ENCODE measurements at places on chromosomes 2 and 18.

DNA sequence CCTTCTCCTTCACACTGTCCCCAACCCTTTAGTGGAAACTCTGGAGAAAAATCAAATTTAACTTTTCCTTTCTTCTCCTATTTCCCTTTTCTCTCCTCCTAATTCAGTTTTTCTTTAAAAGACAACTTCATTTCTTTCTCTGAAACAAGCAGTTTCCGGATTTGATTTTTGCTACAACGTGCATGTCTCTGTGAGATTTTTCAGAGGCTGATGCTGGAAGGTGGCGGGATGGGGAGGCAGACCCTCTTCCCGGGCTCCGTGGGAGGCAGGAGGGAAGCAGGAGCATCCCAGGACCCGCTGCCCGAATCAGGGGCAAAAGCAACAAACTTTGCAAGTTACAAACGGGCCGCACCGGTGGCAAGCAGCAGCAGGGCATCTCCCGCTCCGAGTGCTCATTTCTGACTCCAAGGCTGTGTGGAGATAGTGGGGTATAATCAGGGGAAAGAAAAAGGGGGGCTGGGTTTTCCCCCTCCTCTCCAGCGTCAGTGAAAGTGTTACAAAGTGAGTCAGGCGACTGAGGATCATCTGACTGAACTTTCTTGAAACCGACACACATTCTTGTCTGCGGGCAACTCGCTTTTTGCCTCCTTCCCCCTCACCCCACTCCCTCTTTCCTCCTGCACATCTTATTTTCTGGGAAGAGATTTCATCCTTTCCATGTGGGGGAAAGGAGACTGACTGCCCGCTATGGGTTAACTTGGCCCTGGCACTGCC is 6.4 kb downstream of the ZEB2 start:
- DNase-seq: no peak

DNA sequence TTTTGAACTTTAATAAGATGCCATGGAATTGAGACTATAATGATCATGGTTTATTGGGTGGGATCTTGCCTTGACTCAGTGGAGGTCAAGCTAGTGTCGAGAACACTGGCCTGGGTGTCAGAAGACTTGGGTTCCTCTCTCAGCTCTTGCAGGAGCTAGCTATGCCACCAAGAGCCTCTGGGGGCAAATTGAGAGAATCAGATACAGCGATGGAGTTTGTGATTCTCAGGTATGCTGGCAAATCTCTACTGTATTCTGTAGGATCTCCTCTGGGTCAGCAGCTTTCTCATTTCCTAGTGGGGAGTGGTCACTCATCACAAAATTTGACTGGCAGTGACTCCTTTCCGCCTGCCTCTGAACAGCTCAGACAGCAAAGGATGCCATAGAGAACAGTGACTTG is 477.0 kb downstream of the RNF144A start:
- no peak for DNase-seq

- no peak for DNase-seq
Measured at GRCh38 chr2:233354500-233354924, 218 bp downstream of the DGKD start.

- DNase-seq: no peak
Measured at GRCh38 chr2:112795774-112796173, 11.5 kb upstream of the IL1A start.

GRCh38 chr18:54532222-54532621 is 58.8 kb upstream of the DYNAP start:
- no peak for DNase-seq

DNA sequence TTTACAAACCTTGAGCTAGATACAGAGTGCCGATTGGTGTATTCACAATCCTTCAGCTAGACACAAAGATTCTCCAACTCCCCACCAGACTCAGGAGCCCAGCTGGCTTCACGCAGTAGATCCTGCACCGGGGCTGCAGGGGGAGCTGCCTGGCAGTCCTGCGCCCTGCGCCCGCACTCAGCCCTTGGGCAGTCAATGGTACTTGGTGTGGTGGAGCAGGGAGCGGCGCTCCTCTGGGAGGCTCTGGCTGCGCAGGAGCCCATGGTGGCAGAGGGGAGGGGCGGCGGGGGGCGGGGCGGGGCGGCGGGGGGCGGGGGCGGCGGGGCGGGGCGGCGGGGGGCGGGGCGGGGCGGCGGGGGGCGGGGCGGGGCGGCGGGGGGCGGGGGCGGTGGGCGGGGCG is 923.4 kb downstream of the SOCS6 start:
- DNase-seq: no peak

DNA sequence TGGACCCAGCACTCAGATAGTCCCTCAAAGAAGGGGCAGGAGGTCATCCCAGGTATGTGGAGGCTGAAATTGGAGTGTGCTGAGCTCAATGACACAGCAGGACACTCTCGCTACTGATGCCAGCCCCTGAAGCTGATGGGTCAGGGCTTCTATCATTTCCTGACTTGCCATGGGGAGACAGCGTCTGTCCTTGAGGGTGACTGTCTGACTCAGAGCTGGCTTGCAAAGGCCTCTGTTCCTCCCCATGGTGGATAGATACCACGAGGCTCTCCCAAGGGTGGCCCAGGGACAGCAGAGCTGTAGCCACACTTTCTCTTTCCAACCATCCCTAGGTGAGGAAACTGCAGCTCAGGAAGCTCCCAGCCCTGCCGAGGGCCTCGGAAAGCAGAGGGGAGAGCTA is 10.8 kb downstream of the ALPG start:
- no peak for DNase-seq

DNA sequence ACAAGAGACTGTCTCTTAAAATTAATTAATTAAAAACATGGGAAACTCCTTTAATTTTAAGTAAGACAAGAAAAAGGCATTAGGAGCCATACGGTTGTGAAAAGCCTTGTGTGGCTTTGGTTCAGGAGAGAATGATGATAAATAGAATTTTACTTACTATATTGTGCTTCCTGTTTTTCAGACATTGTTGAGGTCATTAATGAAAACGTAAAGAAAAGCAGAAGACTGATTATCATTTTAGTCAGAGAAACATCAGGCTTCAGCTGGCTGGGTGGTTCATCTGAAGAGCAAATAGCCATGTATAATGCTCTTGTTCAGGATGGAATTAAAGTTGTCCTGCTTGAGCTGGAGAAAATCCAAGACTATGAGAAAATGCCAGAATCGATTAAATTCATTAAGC is 10.7 kb upstream of the IL1RL2 start:
- no peak for DNase-seq

- DNase-seq: no peak
Measured at GRCh38 chr18:24400587-24400986, 3.0 kb upstream of the OSBPL1A start.

- DNase-seq: no peak
Measured at GRCh38 chr18:24853076-24853475, 392.6 kb downstream of the HRH4 start.

DNA sequence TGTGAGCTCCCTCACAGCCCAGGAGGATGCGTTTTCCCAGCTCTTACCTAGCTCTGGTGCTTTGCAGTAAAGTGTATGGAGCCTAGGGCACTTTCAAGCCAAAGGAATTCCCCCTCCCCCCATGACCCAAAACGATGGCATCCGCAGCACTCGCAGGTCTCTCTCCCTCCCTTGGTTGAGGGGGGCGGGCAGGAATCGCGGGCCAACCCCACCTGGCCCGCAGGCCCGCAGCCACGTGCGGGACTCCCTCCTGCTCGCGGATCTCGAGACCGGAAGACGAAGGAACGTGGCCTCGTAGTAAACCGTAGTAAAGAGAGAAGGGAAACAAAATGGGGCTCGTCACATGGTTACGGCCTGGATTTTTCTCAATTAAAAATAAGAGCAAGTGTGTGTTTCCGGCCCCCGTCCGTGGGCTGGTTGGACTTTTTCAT is 8.5 kb downstream of the IRS1 start:
- DNase-seq: no peak

DNA sequence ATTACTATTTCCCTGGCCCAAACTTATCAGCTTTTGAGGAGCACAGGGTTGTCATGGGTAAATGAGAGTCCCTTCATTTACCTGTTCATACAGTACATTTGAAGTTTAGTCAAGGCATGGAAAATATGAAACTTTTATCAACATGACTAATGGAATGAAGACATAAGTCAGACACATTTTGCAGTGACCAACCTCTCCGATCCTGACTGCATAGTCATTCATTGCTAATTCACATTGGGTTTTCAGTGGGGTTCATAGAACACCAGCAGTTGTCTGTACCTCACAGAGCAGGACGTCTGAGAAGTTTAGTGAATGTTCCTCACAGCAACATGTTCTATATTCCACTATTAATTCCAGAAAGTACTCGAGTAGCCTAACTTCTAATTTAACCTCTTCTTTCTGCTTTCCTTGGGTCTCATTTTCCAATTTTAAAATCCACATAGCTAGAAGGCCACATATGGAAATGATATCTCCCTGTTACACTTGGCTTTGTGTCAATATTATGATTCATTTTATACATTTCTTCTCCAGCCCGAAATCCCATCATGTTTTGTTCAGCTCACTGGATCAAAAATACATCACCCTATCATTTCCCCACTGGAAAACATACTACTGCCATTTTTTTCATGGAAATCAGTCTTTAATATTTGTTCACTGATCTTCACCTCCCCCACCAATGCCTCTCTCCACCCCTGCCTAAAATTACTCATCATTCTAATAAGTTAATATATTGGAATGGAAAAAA is 65.9 kb downstream of the CDH20 start:
- no peak for DNase-seq

DNA sequence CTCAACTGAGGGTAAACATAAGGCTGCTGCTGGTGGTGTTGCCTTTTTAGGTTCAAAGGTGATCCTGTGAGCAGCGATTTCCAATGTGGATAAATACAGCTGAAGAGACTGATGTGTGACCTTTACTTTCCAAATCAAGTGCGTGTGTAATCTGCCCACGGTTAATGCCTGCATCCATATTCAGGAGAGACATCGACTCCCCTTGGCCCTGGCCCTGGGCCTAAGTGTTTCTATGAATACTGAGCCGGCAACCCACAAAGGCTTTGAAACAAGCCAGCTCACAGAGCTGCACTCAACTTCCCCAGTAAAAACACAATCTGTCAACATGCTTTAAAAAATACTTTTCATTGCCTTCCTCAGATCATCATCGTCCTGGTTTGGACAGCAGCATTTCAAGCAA is 1026.6 kb downstream of the TMEM182 start:
- no peak for DNase-seq
